Right atrium auricular region (tissue), 2 donors: ENCODE measurements at places on chromosomes 5 and 9. TPM values are rescaled to one million over a fixed set of nuclear protein-coding genes. Genes with fewer than 3 reads are reported as not detected.
A peak's percentile ranks its signal among the peaks of the same experiment; 100 is the strongest.

DNA sequence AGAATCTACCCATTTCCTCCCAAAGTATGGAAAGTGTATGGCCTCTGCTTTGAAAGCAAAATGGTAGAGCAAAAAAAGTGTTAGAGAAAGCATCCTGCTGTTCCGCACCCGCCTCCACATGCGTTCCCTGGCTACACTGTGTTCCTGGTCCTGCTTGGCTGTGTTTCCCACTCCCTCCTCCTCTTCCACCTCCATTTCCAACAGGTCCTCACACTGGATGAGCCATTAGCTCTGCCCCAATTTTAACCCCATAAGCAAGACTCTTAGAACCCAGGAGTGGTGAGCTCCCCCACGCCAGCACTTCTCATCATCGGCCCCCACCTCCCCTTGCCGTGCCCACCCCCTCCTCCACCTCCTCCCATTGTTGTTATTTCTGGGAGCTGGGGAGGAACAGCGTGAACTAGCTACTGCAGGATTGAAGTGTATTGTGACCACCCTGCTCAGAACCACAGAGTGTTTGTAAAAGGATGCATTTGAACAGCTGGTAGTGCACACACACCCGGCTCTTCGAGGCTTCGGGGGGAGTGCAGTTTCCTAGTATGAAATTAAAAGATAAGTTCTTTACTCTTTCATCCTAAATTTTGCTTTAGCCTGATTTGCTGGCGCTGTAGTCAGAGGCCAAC, 120.0 kb downstream of the PDZD2 start:
- H3K27me3 ChIP-seq, result no peaks in the 10 kb centered on the region
- no peak overlapping the region for H3K4me3 ChIP-seq
- no peaks in the 10 kb centered on the region for H3K4me1 ChIP-seq
- H3K27ac ChIP-seq, result no peak overlapping the region

DNA sequence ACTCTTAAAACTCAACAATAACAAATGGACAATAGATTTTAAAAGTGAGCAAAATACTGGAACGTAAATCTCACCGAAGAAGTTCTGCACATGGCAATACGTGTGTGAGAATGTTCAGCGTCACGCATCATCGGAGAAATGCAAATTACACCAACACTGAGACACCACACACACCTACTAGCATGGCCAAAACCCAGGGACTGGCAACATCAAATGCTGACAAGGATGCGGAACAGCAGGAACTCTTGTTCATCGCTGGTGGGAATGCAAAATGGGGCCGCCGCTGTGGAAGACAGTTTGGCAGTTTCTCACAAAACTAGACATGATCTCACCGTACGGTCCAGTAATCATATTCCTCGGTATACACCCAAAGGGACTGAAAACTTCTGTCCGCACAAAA, 21.6 kb upstream of the CLPTM1L start:
- H3K4me1 ChIP-seq, result no peaks in the 10 kb centered on the region
- H3K27me3 ChIP-seq, result no peaks in the 10 kb centered on the region
- no peaks in the 10 kb centered on the region for H3K36me3 ChIP-seq
- no peak overlapping the region for H3K27ac ChIP-seq
- no peak for DNase-seq

GRCh38 chr5:35363387-35363965, 133.2 kb upstream of the PRLR start:
- no peaks in the 10 kb centered on the region for H3K27me3 ChIP-seq
- no peak overlapping the region for H3K27ac ChIP-seq
- no peak overlapping the region for H3K4me3 ChIP-seq
- H3K4me1 ChIP-seq, result no peaks in the 10 kb centered on the region
- DNase-seq, result no peak

Gene APBB3
- total RNA-seq, result 7.4 TPM

- H3K4me3 ChIP-seq, result no peak overlapping the region
- H3K27ac ChIP-seq, result no peak overlapping the region
- no peaks in the 10 kb centered on the region for H3K27me3 ChIP-seq
- no peaks in the 10 kb centered on the region for H3K36me3 ChIP-seq
- no peaks in the 10 kb centered on the region for H3K4me1 ChIP-seq
Observed at GRCh38 chr9:89592963-89593726, 11.7 kb upstream of the GADD45G start.

- no peaks in the 10 kb centered on the region for H3K4me1 ChIP-seq
- peak overlapping the region; percentile 8 for H3K27ac ChIP-seq
- DNase-seq, result no peak
- no peaks in the 10 kb centered on the region for H3K36me3 ChIP-seq
Observed at GRCh38 chr9:93210324-93210973, 26.5 kb downstream of the WNK2 start.

Gene NTMT1
- 36.0 TPM for total RNA-seq

- no peak overlapping the region for H3K4me3 ChIP-seq
- H3K4me1 ChIP-seq, result no peaks in the 10 kb centered on the region
- no peak overlapping the region for H3K27ac ChIP-seq
- no peak for DNase-seq
- no peaks in the 10 kb centered on the region for H3K36me3 ChIP-seq
Observed at GRCh38 chr5:63211448-63212132, 633.0 kb downstream of the LRRC70 start.

- no peak overlapping the region for H3K4me3 ChIP-seq
- no peaks in the 10 kb centered on the region for H3K27me3 ChIP-seq
- H3K4me1 ChIP-seq, result no peaks in the 10 kb centered on the region
- H3K27ac ChIP-seq, result no peak overlapping the region
- peaks cover 66% of the 10 kb centered on the region for H3K36me3 ChIP-seq
Observed at GRCh38 chr9:101562966-101563365, 29.3 kb downstream of the RNF20 start.

DNA sequence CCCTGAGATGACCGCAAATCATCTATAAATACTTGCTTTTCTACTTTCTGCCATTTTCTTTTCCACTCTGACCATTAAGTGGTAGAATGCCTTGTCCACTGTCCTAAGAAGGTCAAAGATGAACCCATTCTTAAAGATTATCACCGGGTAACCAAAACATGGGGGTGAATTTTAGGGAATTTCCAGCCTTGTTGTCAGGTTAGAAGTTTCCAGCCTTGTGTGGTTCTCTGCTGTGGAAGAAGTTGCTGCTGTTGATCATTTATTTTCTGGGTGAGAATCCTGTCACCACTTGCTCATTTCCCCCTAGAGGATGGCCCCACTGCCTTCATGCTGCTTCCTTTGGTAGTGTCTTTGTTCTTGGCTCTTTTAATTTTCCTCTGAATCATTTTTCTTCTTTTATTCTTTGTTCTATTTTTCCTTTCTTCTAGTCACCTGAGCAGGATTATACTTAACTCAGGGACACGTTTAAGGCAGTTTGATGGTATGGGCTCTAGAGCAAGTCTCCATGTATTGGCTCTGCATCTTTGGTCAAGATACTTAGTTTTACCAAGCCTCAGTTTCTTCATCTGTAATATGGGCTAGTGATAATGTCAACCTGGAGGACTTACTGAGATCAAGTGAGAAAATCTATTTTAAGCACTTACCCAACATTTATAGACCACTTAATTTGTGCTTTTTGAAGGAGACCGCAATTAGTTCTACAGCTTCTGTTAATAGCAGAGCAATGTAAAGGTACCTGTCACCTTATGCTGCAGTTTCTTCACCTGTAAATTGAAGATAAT, 266.2 kb downstream of the ARHGAP26 start:
- no peaks in the 10 kb centered on the region for H3K36me3 ChIP-seq
- no peak overlapping the region for H3K27ac ChIP-seq
- H3K27me3 ChIP-seq, result no peaks in the 10 kb centered on the region
- no peak for DNase-seq

Gene CSF2
- total RNA-seq, result not detected

DNA sequence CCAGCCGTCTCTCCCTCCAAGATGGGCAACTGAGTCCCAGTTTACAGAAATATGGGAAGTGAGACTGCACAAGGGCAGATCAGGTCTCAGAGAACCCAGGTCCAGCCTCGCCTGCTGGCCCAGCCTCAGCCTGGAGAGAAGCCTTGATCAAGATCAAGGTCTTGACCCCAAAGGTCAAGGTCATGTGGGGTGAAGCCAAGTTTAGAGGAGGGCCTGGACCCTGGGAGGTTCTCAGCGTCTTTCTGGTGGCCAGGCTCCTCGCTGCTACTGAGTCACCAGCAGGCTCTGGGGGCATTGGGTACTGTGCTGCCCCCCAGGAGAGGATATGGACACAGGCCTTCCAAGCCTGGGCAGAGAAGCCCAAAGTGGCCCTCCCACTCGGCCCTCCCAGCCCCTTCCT, 8.8 kb downstream of the IPPK start:
- DNase-seq, result no peak
- no peak overlapping the region for H3K4me3 ChIP-seq
- no peaks in the 10 kb centered on the region for H3K27me3 ChIP-seq

DNA sequence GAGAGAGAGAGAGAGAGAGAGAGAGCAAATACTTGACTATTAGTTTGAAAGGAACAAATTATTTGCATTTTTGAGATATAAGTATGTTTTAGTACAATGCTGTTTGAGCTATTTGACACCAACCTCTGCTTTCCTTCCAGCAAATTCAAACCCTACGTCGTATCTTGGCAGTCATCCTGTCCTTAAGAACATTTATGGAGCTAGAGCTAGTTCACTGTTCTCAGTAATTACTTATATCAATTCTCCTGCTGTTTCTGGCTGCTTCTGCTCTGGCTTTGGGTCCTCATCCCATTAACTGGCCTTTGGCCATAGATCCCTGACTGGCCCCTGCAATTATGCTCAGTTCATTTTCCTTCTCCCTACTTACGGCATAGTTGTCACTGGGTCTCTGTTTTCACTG, 19.9 kb upstream of the ERAP2 start:
- H3K27me3 ChIP-seq, result no peaks in the 10 kb centered on the region
- H3K4me3 ChIP-seq, result no peak overlapping the region
- DNase-seq, result no peak

Gene ABLIM3
- total RNA-seq, result 109 TPM

Gene TRIM41
- total RNA-seq, result 10.0 TPM

DNA sequence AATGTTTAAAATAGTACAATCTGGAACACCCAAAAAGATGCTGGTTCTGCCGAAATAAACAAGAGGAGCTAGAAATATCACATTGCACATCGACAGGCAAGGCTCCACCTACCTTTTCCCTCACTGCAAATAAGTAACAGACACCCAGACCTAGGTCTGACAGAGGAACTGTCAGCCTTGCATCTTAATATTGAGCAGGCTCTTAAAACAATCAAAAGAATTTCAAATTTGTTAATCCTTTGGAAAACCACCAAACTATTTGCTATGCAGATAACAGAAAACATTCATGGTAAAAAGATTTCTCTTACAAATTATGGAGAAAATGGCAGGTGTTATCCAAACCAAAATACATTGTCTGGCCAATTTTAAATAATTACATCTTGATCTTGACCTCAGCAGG, 71.3 kb downstream of the FRMD3 start:
- peaks cover 29% of the 10 kb centered on the region for H3K4me1 ChIP-seq
- no peak overlapping the region for H3K27ac ChIP-seq
- no peak for DNase-seq
- no peaks in the 10 kb centered on the region for H3K27me3 ChIP-seq
- H3K4me3 ChIP-seq, result no peak overlapping the region

Gene PIGO
- 9.0 TPM for total RNA-seq

GRCh38 chr5:110054240-110054639, 364.5 kb downstream of the MAN2A1 start:
- H3K4me1 ChIP-seq, result no peaks in the 10 kb centered on the region
- no peak for DNase-seq
- H3K27me3 ChIP-seq, result no peaks in the 10 kb centered on the region
- H3K27ac ChIP-seq, result no peak overlapping the region

- H3K36me3 ChIP-seq, result no peaks in the 10 kb centered on the region
- no peak overlapping the region for H3K4me3 ChIP-seq
- no peak overlapping the region for H3K27ac ChIP-seq
- H3K4me1 ChIP-seq, result no peaks in the 10 kb centered on the region
Observed at GRCh38 chr9:98129451-98129881, 10.4 kb upstream of the TRIM14 start.

DNA sequence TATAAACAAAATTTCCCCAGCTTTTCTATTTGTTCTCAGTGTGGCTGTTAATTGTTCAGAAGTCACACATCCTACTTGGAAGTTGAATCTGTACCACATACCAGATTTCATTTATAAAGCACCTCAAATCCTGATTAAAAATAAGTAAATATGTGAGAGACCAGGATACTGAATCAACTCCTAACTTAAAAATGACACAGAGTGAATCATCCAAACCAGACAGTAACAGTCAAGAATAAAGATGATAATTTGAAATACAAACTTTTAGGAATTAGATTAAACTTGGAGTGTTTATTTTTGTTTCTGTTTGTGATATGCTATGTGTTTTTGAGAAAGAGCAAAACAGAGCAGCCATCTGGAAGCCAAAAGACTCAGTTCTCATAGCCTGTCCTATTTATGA, 633.2 kb upstream of the RORB start:
- H3K27me3 ChIP-seq, result no peaks in the 10 kb centered on the region
- H3K4me3 ChIP-seq, result no peak overlapping the region
- no peak overlapping the region for H3K27ac ChIP-seq
- H3K36me3 ChIP-seq, result no peaks in the 10 kb centered on the region
- no peaks in the 10 kb centered on the region for H3K4me1 ChIP-seq

- H3K36me3 ChIP-seq, result no peaks in the 10 kb centered on the region
- peaks cover 25% of the 10 kb centered on the region for H3K4me1 ChIP-seq
- H3K27me3 ChIP-seq, result no peaks in the 10 kb centered on the region
- no peak overlapping the region for H3K27ac ChIP-seq
- no peak for DNase-seq
Observed at GRCh38 chr9:126503333-126504085, 110.2 kb upstream of the LMX1B start.
